ENCODE measurements at places on chromosomes 2 and 18. TPM values are rescaled to one million over a fixed set of nuclear protein-coding genes. Genes with fewer than 3 reads are reported as not detected.
A peak's percentile ranks its signal among the peaks of the same experiment; 100 is the strongest.

- peaks cover 17% of the 10 kb centered on the region for H3K4me1 ChIP-seq
- H3K27me3 ChIP-seq: peaks cover 19% of the 10 kb centered on the region
- peak; percentile 73 for DNase-seq
- peaks cover 2% of the 10 kb centered on the region for H3K36me3 ChIP-seq
- H3K4me3 ChIP-seq: peak overlapping the region; percentile 83
Measured at GRCh38 chr2:25672494-25673299, 680 bp downstream of the DTNB start.

DNA sequence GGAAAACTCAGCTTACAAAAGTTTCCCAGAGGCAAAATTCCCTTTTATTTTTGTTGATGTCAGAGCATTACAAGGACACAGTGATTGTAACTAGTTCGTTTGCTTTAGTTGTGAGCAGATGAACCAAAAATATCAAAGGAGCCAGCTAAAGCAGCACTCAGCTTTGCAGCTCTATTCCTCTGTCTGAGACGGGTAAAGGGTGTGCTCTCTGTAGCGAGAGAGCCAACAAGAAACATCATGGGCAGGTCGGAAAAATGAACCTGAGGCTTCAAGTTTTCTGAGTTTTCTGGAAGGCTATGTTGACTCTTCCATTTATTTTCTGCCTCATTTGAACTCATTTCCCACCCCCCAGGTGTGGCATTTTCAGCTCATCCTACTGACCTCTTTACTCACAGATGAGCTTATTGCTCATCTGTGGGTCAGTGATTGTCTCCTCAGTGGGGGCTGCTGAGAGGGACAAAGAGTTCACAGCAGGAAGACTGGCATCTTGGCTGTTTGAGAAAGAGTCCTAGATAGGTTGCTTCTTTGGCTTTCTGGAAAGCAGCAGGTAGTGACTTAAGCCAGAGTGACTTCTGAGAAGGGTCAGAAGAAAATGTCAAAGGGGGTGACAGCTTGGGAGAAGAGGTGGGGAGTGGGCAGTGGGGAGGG lies 66.6 kb upstream of the EPC2 start:
- H3K27me3 ChIP-seq: peaks cover 21% of the 10 kb centered on the region
- peaks cover under 1% of the 10 kb centered on the region for H3K4me1 ChIP-seq
- H3K27ac ChIP-seq: no peak overlapping the region
- H3K36me3 ChIP-seq: no peaks in the 10 kb centered on the region

GRCh38 chr2:186721956-186722355 lies 28.1 kb downstream of the FAM171B start:
- H3K27me3 ChIP-seq: no peaks in the 10 kb centered on the region
- no peak overlapping the region for H3K4me3 ChIP-seq
- DNase-seq: no peak
- H3K4me1 ChIP-seq: no peaks in the 10 kb centered on the region

- H3K4me1 ChIP-seq: no peaks in the 10 kb centered on the region
- no peak overlapping the region for H3K27ac ChIP-seq
- no peaks in the 10 kb centered on the region for H3K27me3 ChIP-seq
- no peak for DNase-seq
- H3K36me3 ChIP-seq: no peaks in the 10 kb centered on the region
- no peak overlapping the region for H3K4me3 ChIP-seq
Measured at GRCh38 chr2:155633887-155634570, 698.5 kb downstream of the NR4A2 start.

Gene EVX2
- not detected for total RNA-seq

Gene MATN3
- not detected for total RNA-seq

Gene RTKN
- total RNA-seq: 0.62 TPM

Gene DIPK1C
- not detected for total RNA-seq

Gene RGPD3
- not detected for total RNA-seq

Gene PRKCE
- 15.4 TPM for total RNA-seq

All from activated CD4-positive, alpha-beta T cell treated with anti-CD3 and anti-CD28 coated beads, Interleukin-2, amount 10 ng/mL, durations not matched to agents 7 days and 5 days (primary cell).